GM23248 (cell line): ENCODE measurements at places on chromosomes 7 and 10.

- H3K4me3 ChIP-seq, result no peak overlapping the region
- H3K36me3 ChIP-seq, result no peaks in the 10 kb centered on the region
- H3K4me1 ChIP-seq, result no peaks in the 10 kb centered on the region
- DNase-seq, result no peak
- H3K27ac ChIP-seq, result no peak overlapping the region
These were observed 1332.1 kb upstream of the CELF2 start for GRCh38 chr10:9685596-9685995.

DNA sequence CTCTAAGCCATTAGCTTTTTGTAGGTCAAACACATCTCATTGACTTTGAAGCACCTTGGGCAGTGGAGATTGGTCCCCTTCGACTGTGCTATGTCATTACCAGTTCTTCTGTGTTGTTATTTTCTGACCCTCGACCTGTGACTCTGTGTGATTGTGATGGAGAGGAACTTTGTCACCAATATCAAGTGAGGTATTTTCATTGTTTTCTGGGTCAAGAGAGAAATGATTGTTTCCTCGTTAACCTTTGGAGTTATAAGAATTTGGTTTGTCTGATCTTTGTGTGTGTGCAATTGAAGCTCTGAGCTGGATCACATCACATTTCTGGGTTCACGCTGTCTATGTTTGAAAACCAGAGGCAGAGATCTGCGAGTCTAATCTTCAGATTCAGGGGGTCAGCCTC lies 432.2 kb upstream of the KLF6 start:
- no peaks in the 10 kb centered on the region for H3K36me3 ChIP-seq
- H3K27me3 ChIP-seq, result no peaks in the 10 kb centered on the region

DNA sequence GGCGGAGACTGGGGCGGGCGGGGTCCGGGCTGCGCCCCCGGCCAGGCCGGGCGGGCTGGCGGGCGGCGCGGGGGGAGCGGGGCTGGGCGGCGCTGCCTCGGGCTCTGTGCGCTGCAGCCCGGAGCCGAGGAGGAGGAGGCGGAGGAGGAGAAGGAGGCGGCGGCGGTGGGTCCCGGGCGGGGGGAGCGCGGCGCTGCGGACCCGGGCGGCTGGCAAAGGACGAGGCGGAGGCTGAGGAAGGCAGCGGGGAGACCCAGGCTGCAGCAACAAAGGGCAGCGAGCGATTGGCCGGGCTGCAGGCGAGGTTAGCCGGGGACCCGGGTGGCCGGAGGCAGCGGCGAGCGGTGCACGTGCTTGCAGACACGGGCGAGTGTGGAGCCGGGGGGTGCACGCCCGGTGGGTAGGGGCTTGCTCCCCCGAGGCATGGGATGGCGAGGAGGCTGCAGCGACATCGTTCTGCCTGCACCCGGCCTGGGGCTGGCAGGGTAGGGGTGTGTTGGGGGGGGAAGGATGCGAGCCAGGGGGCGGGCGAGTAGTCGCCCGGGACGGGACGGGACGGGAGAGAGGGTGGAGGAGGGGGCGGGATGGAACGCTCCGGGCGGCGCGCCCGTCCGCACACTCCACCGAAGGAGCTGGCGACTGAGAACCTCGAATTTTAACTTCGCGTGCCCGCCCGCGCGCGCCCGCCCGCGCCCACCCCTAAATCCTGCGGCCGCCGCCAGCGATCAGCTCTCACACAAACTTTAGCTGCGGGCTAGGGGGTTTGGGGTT lies 844 bp upstream of the KAT6B start:
- peaks cover 19% of the 10 kb centered on the region for H3K4me1 ChIP-seq
- DNase-seq, result peak; percentile 66

DNA sequence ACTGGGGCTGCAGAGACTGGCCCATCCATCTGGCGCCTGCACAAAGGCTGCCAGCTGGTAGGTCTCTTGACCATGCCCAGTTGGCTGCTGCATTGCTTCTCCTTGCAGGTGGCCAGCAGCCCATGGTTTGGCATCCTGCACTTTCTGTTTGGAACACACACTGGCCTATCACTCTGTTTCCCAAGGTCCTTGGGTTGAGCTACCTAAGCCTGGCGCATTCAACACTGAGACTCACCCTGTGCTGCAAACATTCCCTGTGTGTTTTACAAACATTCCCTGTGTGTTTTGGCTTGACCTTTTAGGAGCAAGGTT lies 55.5 kb downstream of the TACR2 start:
- DNase-seq, result no peak
- H3K27ac ChIP-seq, result peak overlapping the region; percentile 81; the same call in 1 of the 2 replicates
- H3K27me3 ChIP-seq, result no peaks in the 10 kb centered on the region
- H3K4me3 ChIP-seq, result no peak overlapping the region

GRCh38 chr10:58266826-58267712 lies 625 bp downstream of the IPMK start:
- no peaks in the 10 kb centered on the region for H3K36me3 ChIP-seq
- peak; percentile 70 for DNase-seq
- no peaks in the 10 kb centered on the region for H3K27me3 ChIP-seq
- peak overlapping the region; percentile 84 for H3K4me3 ChIP-seq

DNA sequence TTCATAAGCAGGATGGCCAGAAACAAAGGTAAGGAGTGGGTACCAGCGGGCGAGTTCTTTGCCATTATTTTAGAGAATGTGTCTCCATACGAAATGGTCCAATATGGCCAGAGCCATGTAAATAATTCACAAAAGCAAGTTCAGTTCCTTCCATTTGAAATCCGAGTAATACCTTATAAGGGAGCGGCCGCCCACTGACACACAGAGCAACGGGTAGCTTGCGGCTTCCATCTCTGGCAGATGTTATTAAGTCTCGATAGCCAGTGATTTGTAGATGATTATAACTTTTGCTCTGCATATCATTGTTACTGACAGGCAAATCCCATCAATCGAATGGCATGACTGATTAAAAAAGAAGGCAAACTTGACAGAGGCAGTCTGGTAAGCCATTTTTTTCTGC lies 63.2 kb downstream of the GFRA1 start:
- H3K36me3 ChIP-seq, result no peaks in the 10 kb centered on the region
- peaks cover 6% of the 10 kb centered on the region; the same call in 1 of the 2 replicates for H3K4me1 ChIP-seq
- no peak overlapping the region for H3K27ac ChIP-seq
- peaks cover 9% of the 10 kb centered on the region for H3K27me3 ChIP-seq
- no peak overlapping the region for H3K4me3 ChIP-seq

GRCh38 chr10:69516316-69516715 lies 56.9 kb downstream of the NEUROG3 start:
- no peak overlapping the region for H3K4me3 ChIP-seq
- no peaks in the 10 kb centered on the region for H3K4me1 ChIP-seq
- no peaks in the 10 kb centered on the region for H3K36me3 ChIP-seq
- H3K27ac ChIP-seq, result no peak overlapping the region
- DNase-seq, result peak; percentile 6

DNA sequence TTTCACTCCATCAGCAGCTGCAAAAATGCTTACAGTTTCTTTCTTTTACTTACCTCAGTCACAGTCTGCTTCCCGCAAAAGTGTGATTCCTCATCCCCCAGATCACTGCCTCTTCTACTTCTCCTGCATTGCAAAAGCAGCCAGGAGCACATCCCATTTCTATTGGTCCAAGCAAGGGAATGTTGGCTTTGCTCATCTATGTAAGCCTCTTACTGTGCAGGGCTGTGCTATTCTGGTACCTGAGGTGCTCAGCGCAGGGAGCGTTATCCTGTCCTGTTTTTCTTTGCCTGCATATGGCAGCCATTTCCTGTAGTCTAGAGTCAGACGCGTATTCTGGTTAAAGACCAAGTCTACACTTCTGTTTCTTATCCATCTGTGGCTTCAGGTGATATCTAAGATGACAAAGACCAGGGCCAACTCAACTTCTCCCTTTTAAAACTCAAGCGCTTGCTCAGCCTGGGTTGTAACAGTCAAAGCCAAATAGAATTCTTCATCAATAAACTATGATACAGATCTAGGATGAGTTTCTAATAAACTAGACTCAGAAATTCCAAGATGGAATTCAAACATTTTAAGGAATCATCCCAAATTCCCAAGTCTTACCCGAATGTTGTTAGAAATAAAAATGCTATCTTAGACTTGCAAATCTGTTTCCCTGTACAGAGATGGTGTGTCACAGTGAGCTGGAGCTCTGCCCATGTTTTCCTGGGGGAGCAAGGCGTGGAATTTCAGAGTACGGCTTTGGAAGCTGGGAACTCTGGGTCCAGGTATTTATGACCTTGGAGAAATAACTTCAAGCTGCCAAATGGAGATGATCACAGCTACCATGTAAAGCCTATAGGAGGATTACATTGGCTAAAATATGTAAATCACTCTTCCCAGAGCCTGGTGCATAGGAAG lies 6.1 kb upstream of the RBM17 start:
- DNase-seq, result no peak
- H3K27me3 ChIP-seq, result no peaks in the 10 kb centered on the region
- H3K4me1 ChIP-seq, result peaks cover 3% of the 10 kb centered on the region; the same call in 1 of the 2 replicates
- no peaks in the 10 kb centered on the region for H3K36me3 ChIP-seq
- no peak overlapping the region for H3K4me3 ChIP-seq

- H3K27ac ChIP-seq, result no peak overlapping the region
- H3K4me3 ChIP-seq, result no peak overlapping the region
- H3K4me1 ChIP-seq, result peaks cover 13% of the 10 kb centered on the region
- no peaks in the 10 kb centered on the region for H3K27me3 ChIP-seq
- H3K36me3 ChIP-seq, result no peaks in the 10 kb centered on the region
These were observed 296.0 kb downstream of the BBS9 start for GRCh38 chr7:33425395-33425794.

- no peaks in the 10 kb centered on the region for H3K27me3 ChIP-seq
- H3K27ac ChIP-seq, result peak overlapping the region; percentile 92
- peak overlapping the region; percentile 99 for H3K4me3 ChIP-seq
- no peaks in the 10 kb centered on the region for H3K36me3 ChIP-seq
- H3K4me1 ChIP-seq, result peaks cover 14% of the 10 kb centered on the region
- DNase-seq, result peak; percentile 55
These were observed 584 bp upstream of the ZMIZ1 start for GRCh38 chr10:79068203-79068561.

DNA sequence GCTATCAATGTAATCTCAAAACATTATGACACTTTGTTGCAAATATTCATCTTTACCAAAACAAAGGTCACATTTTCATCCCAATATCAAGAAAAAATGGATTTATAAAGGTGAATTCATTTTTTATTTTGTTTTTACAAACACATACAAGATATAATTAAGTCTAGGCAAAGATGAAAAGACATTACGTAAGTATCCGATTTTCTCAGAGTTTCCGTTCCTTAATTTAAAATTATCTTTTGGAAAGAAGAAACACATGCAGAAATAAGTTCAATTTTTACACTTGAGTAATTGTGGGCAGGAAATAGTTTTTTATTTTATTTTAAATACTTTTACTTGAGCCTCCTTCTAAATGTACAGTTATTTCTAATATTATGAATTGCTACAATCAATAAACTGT lies 24.6 kb downstream of the RTKN2 start:
- no peaks in the 10 kb centered on the region for H3K36me3 ChIP-seq
- no peaks in the 10 kb centered on the region for H3K27me3 ChIP-seq
- no peak for DNase-seq
- peak overlapping the region; percentile 74 for H3K4me3 ChIP-seq

DNA sequence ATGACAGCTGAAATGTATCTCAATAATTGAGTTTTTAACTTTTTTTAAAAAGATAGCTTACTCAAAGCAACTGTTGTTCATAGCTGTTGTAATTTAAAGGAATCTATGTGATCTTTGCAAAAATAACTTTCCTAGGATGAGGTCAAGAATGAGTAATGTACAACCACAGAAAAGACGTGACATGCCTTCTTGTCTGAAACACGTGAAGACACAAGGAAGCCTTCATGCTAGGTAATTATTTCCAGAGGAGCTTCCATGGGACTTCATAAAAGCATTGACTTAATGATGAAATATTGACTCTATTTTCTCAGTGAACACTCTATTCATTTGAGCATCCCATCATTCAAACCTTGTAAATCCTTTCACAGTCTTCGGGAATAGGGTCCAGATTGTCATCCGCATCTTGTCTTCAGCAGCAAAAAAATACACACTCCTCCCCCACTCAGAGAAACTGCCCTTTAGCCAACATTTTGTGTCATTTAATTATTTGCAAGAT lies 528.0 kb downstream of the NRG3 start:
- H3K27ac ChIP-seq, result no peak overlapping the region
- H3K27me3 ChIP-seq, result no peaks in the 10 kb centered on the region
- H3K4me3 ChIP-seq, result no peak overlapping the region
- no peak for DNase-seq
- no peaks in the 10 kb centered on the region for H3K36me3 ChIP-seq

DNA sequence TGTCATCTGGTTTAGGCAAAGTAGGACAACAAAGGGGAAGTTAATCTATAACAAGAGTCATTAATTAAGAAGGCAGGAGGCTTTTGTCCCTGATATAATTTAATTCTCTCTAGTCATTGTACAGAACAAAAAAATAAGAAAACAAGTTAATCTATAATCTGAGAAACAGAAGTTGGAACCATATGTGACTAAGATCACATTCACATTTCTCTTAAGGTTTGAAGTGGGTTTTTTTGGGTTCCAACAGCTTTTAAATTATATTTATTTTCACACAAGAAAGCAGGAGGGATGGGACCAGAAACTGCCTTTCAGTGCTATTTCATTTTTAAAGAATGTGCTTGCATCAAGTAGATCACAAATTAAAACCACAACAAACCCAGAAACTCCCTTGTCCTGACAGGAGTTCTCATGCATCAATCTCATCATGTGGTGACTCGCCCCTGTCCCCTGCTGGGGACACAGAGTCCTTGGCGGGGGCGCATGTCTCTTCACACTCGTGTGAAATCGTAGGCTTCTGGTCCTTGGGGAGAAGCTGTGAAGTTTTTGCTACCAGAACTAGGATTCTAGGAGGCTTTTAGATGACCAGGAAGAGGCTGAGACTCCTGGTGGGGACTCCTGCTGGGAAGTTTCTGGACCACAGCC lies 10.1 kb upstream of the OPN4 start:
- H3K36me3 ChIP-seq, result no peaks in the 10 kb centered on the region
- H3K27ac ChIP-seq, result peak overlapping the region; percentile 36
- no peaks in the 10 kb centered on the region for H3K27me3 ChIP-seq
- DNase-seq, result peak; percentile 70
- H3K4me1 ChIP-seq, result peaks cover 43% of the 10 kb centered on the region

GRCh38 chr7:142919656-142920055 lies 13.9 kb downstream of the TRPV5 start:
- no peaks in the 10 kb centered on the region for H3K36me3 ChIP-seq
- H3K4me1 ChIP-seq, result no peaks in the 10 kb centered on the region
- H3K27ac ChIP-seq, result no peak overlapping the region
- no peak for DNase-seq
- H3K27me3 ChIP-seq, result no peaks in the 10 kb centered on the region; the same call in 1 of the 2 replicates
- H3K4me3 ChIP-seq, result no peak overlapping the region

DNA sequence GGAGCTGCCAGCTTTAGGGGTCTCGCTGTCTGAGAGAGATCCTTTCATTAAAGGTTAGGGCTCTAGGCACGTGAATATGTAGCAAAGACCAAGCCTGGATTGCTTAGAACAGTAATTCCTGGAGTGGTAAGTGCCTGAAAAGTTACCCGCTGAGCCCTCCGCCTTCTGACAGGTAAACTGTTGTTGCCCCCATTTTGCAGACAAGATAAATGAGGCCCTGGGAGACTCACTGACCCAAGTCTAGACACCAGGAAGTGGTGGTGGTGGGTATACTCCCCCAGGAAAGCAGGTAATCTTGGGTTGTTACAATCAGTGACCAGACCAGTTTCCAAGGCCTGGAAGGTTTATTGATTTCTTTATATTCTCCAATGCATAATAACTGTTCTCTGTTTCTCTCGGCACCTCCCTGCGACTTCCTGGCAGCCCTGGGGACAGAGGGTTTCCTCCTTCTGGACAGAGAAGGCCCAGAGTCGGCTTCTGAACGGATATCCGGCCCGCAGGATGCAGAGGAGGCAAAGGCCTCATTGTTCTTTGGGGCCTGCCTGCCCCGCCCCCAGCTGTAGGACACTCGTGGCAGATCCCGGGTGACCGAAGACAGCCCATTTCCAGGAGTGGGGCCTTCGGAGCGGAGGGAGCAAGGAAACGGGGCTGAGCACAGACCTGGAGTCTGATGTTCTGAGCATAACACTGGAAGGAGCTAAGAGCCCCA lies 1.3 kb upstream of the GRK5 start:
- no peaks in the 10 kb centered on the region for H3K27me3 ChIP-seq
- no peak for DNase-seq
- peak overlapping the region; percentile 86 for H3K4me3 ChIP-seq
- H3K27ac ChIP-seq, result peak overlapping the region; percentile 96
- peaks cover 36% of the 10 kb centered on the region for H3K4me1 ChIP-seq
